ENCODE measurements at places on chromosomes 7 and 10.
A peak's percentile ranks its signal among the peaks of the same experiment; 100 is the strongest.

DNA sequence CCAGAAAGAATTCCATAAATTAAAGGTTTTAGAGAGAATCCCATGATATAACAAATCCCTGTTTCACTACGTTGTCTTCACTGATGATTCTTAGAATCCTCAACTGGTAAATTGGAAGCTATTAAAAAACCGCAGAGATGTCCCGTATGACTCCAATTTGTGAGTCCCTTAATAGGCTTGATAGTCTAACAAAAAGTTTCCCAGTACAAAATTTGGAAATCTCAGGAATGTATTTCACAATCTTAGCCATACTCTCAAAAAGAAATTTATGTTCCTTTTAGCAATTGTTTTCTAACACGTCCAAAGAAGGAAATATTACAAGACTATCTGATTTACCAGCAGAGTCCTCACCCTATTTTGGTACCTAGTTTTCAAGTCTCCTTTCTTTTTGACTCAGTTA, 2.5 kb downstream of the TES start:
- peak; percentile 71 for DNase-seq

DNA sequence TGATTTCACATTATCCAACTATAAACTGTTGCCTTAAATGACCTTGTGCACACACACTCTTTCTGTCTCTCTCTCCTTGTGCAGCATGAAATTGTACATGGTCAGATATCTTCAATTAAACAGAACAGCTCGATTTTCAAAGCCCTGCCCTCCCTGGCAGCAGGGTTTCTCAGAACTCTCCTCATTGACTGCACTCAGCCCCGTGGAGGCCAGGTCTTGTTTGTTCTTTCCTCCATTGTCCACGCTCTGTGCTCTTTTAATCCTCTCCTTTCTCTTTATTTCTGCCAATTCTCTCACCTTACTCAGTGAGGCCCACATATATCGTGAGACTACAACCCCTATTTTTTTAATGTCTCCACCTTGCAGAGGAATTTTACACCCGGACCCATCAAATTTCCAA, 175.9 kb upstream of the STK17A start:
- no peak for DNase-seq

GRCh38 chr10:52741851-52742250, 30.7 kb downstream of the MBL2 start:
- no peak for DNase-seq

- no peak for DNase-seq
Measured at GRCh38 chr10:119474606-119475005, 67.9 kb downstream of the RGS10 start.

DNA sequence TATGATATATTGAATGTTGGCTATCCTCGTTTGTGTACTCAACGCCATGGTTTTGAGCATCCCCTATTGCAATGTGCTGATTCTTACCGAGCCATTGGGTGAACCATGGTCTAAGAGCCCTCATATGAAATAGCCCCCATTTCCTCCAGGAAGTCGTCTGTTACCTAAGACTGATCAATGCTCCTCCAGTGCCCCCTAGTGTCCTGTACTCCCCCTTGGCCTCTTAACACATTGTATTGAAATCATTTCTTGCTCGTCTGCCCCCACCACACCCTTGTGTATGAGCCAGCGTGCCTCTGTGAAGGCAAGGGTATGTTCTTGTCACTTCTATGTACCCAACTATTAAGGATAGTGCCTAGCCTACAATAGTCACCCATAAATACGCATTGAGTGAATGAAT, 11.2 kb upstream of the SLC35B4 start:
- peak; percentile 62 for DNase-seq
